Effector memory CD4-positive, alpha-beta T cell (primary cell): ENCODE measurements at places on chromosomes 4 and X.

GRCh38 chr4:58138786-58139668, 1028.8 kb upstream of the IGFBP7 start:
- no peaks in the 10 kb centered on the region for H3K36me3 ChIP-seq
- no peaks in the 10 kb centered on the region for H3K4me1 ChIP-seq
- no peak overlapping the region for H3K27ac ChIP-seq
- H3K27me3 ChIP-seq, result no peaks in the 10 kb centered on the region
- H3K4me3 ChIP-seq, result no peak overlapping the region
- no peak for DNase-seq

DNA sequence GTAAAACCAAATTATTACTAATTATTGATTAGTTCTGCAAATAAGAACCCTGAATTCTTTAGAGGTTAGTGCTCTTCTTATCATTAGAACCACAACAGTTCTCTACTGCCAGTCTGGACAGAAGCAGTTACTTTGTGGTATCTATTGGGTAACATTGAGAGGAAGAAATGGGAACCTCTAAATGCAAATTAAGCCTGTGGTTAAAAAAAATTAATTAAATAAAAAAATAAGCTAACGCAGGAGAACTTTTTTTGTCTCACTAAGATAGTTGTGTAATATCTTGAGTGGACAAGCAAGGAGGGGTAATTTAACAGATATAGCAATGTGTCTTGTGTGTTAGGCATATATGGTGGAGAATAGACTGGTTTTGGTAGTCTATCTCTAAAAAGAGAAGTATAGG, 32.9 kb upstream of the TET2 start:
- H3K27me3 ChIP-seq, result no peaks in the 10 kb centered on the region
- H3K36me3 ChIP-seq, result no peaks in the 10 kb centered on the region
- no peak for DNase-seq
- no peaks in the 10 kb centered on the region for H3K4me1 ChIP-seq

DNA sequence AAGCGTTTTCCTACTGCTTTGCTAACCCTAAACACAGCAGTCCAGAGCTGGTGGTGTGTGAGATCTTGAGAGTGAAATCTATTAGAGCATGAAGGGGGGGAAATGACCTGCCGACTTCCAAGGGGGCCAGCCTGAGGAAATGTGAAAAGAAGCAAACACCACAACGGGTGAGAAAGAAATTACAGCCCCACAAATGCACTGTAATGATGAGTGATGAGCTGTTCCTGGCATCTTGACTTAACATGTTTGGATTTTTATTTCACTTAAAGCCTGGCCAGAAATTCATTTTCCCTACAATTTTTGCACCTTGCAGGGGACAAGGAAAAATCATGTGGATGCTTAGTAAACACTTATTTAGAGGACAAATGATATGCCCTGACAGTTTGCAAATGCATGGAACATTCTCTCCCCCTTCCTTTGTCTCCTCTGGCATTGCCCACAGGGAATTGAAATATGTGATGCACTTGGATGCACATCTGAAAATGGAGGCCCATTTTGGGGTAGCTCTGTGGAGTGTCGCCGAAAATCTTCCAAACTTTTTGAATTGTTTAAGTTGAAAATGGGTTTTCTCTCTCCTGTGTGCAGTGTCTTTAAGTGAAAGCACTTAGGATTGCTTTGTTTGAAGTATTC, 84.3 kb upstream of the TMEM150C start:
- H3K36me3 ChIP-seq, result no peaks in the 10 kb centered on the region
- no peaks in the 10 kb centered on the region for H3K27me3 ChIP-seq
- H3K4me1 ChIP-seq, result no peaks in the 10 kb centered on the region
- DNase-seq, result no peak
- no peak overlapping the region for H3K4me3 ChIP-seq

- H3K27ac ChIP-seq, result no peak overlapping the region
- no peak for DNase-seq
- H3K27me3 ChIP-seq, result no peaks in the 10 kb centered on the region
- H3K36me3 ChIP-seq, result no peaks in the 10 kb centered on the region
- no peaks in the 10 kb centered on the region for H3K4me1 ChIP-seq
- no peak overlapping the region for H3K4me3 ChIP-seq
These were observed 944.7 kb upstream of the NDST4 start for GRCh38 chr4:116058129-116058528.

DNA sequence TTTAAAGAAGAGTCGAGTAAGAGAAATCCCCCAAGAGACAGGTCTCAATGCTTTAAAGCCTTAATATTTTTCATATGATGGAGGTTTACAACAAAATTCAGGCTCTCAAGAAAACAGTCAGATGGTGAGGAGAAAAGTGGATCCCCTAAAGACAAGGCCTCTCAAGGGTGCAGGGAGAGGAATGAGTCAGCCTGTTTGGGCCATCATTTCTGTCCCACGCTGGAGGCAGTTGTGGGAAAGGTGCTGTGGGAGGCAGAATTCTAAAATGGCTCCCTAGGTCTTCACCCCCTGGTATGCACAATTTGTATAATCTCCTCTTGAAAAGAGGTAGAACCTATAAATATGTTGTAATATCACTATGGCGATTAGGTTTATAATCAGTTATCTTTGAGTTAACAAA, 4.6 kb upstream of the TIFA start:
- no peaks in the 10 kb centered on the region for H3K36me3 ChIP-seq
- no peak overlapping the region for H3K27ac ChIP-seq
- H3K4me1 ChIP-seq, result peaks cover 29% of the 10 kb centered on the region
- DNase-seq, result no peak

DNA sequence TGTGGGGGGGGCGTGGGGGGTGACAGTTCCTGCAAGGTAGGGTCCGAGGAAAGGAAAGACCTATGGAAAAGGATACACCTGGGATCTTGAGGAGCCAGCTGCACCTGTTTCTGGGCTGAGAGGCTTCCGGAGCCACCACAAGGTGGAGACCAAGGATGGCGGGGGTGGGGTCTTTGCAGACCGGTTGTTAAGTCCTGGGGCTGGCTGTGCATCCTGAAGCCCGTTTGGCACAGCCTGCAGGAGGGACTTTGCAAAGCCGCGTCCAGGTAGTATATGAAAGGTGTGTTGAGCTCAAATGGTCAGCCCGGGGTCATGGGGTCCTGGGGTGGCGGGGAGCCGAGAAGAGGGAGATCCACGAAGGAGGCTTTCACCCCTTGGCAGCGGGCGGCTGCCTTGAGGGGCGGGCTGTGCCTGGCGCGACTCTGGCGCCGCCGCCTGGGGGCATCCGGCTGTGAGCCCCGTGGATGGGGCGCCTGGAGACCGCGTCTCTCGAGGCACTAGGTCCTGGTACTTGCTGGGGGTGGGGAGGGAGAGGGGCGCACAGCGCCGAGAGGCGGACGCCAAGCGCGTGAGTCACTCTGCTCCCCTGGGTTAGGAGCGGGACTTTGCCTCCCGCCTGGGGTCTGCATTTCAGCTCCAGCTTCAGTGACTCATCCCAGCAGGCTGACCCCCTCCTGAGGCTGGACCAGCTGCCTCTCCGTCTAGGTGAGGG, 58.2 kb upstream of the DYNLT3 start:
- no peak overlapping the region for H3K27ac ChIP-seq
- H3K4me1 ChIP-seq, result peaks cover 6% of the 10 kb centered on the region

- H3K27ac ChIP-seq, result no peak overlapping the region
- peaks cover 8% of the 10 kb centered on the region for H3K36me3 ChIP-seq
- no peaks in the 10 kb centered on the region for H3K27me3 ChIP-seq
- no peak overlapping the region for H3K4me3 ChIP-seq
- no peak for DNase-seq
These were observed 44.9 kb downstream of the GATB start for GRCh38 chr4:151715881-151716280.

DNA sequence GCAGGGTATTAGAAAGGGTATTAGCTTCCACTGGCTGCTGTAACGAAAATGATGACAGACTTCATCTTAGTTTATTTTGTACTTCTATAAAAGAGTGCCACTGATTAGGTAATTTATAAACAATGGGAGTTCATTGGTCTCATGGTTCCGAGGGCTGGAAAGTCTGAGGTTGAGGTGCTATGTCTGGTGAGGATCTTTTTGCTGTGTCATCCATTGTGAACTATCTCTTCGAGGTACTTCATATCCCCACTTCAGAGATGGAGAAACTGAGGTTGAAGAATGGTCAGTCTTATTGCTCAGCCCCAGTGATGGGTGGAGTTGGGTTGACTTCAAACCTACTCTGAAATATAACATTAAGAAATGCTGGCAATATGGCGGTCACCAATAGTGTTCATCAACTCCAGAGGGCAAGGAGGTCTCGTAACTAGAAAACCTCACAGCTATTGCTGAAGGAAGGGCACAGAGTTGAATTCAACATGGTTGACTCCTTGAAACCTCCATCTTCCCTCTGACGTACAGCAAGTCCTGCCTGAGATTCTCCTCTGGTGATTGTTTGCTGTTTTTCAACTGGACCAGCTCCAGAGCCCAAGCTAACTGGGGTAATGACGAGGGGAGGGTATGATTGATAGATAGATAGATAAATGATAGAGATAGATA, 53.6 kb upstream of the SHOX start:
- no peaks in the 10 kb centered on the region for H3K36me3 ChIP-seq
- DNase-seq, result no peak
- no peaks in the 10 kb centered on the region for H3K4me1 ChIP-seq
- no peak overlapping the region for H3K4me3 ChIP-seq
- no peak overlapping the region for H3K27ac ChIP-seq

- H3K27ac ChIP-seq, result no peak overlapping the region
- H3K4me1 ChIP-seq, result no peaks in the 10 kb centered on the region
- H3K4me3 ChIP-seq, result no peak overlapping the region
- peaks cover 5% of the 10 kb centered on the region for H3K27me3 ChIP-seq
These were observed 17.8 kb upstream of the CHIC2 start for GRCh38 chr4:54082168-54082567.

DNA sequence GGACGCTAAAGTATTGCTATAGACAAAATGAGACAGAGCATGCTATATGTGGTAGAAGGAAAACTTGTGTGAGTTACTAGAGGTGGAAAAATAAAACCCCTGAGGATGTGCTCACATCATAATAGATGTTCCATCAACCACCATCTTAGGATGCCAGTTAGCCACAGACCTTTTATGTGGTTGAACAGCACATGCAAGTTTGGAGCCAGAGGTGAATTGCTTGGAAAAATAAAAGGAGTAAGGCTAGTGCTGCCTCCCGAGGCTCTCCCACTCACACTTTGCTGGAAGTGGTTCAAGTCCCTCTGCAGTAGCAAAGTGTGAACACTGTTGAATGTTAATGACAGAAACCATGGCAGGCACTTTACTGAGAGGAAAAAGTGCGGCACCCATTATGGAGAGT, 39.4 kb upstream of the PPARGC1A start:
- H3K27me3 ChIP-seq, result no peaks in the 10 kb centered on the region
- no peak overlapping the region for H3K27ac ChIP-seq
- H3K36me3 ChIP-seq, result no peaks in the 10 kb centered on the region
- no peak overlapping the region for H3K4me3 ChIP-seq
- DNase-seq, result no peak
- no peaks in the 10 kb centered on the region for H3K4me1 ChIP-seq

DNA sequence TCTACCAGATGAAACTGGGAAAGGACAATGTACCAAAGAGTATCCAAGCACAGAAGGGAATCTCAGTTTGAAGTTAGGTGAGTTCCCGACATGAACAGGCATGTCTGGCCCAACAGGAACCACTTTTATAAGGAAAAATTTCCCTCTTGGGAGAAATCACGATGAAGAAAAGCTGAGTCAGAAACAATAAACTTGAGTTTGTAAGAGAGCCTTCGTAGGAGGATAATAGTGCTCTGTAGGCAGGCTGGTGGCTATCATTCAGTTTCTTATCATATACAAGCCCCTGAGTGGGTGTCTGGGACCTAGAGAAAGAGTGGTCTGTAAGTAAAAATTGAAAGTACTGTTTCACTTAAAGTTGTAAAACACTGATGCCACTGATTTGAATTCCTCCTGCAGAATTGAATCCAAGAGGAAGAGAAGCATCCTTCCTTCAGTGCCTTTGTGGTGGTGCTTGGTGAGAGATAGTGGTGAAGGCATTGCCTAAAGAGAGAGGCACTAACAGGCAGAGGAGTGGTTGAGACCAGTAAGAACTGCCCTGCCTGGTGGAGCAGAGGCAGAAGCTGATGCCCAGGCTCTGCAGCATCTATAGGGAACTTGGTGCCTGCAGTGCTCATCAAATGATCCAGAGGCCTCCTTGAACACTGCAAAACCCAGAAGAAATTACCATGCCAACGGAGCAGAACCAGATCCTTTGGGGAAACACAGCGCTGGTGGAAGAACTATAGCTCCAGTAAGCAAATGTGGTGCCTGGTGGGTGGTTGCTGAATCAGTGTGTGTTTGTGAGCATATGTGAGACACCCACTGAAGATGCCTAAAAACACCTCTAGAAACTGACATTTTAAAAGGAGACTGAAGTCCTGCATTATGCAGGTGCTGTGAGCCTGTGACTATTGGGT, 31.7 kb upstream of the METAP1 start:
- no peak for DNase-seq
- H3K36me3 ChIP-seq, result no peaks in the 10 kb centered on the region

GRCh38 chr4:39486221-39486804, 27.5 kb downstream of the LIAS start:
- no peaks in the 10 kb centered on the region for H3K36me3 ChIP-seq
- no peak for DNase-seq
- no peak overlapping the region for H3K27ac ChIP-seq
- no peaks in the 10 kb centered on the region for H3K27me3 ChIP-seq
- H3K4me3 ChIP-seq, result no peak overlapping the region

GRCh38 chrX:74324131-74324530, 20.2 kb downstream of the ZCCHC13 start:
- no peak for DNase-seq
- no peaks in the 10 kb centered on the region for H3K4me1 ChIP-seq
- no peaks in the 10 kb centered on the region for H3K36me3 ChIP-seq
- H3K4me3 ChIP-seq, result no peak overlapping the region
- no peaks in the 10 kb centered on the region for H3K27me3 ChIP-seq

- H3K36me3 ChIP-seq, result no peaks in the 10 kb centered on the region
- no peak for DNase-seq
- no peak overlapping the region for H3K27ac ChIP-seq
- no peak overlapping the region for H3K4me3 ChIP-seq
- no peaks in the 10 kb centered on the region for H3K27me3 ChIP-seq
These were observed 68.9 kb upstream of the FAM47B start for GRCh38 chrX:34873500-34874225.

DNA sequence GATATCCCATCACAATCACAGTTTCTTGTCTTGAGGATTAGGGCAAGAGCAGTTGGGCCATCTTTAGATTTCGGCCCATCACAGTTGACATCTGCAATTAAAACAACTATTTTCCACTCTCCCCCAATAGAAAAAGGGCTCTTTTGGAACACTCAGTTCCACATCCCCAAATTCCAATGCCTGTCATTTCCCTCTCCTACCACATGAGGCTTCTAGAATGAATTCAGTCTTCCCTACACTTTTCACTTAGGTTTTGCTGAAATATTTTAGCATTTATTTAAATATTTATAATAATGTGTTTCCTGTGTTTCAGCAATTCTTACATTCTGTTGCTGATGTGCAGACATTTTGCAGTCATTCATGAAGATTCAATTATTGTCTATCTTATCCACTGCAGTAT, 118.4 kb downstream of the COX18 start:
- H3K4me3 ChIP-seq, result no peak overlapping the region
- no peaks in the 10 kb centered on the region for H3K4me1 ChIP-seq
- no peaks in the 10 kb centered on the region for H3K27me3 ChIP-seq
- H3K27ac ChIP-seq, result no peak overlapping the region
- no peak for DNase-seq

GRCh38 chr4:124958847-124959246, 246.3 kb upstream of the ANKRD50 start:
- no peak overlapping the region for H3K4me3 ChIP-seq
- no peaks in the 10 kb centered on the region for H3K36me3 ChIP-seq
- DNase-seq, result no peak
- H3K4me1 ChIP-seq, result no peaks in the 10 kb centered on the region
- H3K27me3 ChIP-seq, result no peaks in the 10 kb centered on the region
- no peak overlapping the region for H3K27ac ChIP-seq
